ENCODE measurements at places on chromosomes 2 and 18.

- no peak for DNase-seq
Observed at GRCh38 chr2:161965994-161966393, 108.0 kb downstream of the DPP4 start.

GRCh38 chr18:13452388-13452811, 233.8 kb downstream of the LDLRAD4 start:
- DNase-seq: no peak

DNA sequence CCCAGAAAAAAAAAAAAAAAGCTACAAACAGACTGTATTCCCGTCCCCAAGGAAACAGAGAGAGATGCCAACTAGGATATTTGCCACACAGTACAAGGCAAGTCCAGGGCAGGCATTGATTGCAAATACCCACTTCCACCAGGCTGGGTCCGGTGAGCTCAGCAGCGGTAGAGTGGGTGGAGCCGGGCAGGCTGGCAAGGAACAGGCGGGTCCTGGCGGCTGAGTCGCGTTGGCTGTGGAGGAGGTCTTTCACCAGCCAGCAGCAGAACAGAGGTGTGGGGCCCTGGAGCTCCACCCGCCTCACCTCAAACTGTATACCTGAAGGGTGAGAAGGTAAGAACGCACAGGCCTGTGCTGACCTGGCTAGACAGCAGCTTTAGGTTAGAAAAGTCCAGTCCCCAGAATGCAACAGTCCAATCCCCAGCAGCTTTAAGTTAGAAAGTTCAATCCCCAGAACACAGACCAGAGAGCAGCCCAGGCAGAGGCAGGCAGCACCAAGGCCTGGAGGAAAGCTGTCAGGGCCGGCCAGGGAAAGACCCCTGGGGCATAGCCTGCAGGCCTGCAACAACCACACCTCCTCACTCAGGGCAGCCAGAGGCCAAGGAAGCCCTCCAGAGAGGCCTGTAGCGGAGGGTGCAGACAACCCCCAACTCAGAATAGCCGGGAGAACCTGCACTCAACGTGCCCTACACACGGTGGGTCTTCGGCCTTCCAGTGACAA, 21.9 kb upstream of the MTERF4 start:
- no peak for DNase-seq

DNA sequence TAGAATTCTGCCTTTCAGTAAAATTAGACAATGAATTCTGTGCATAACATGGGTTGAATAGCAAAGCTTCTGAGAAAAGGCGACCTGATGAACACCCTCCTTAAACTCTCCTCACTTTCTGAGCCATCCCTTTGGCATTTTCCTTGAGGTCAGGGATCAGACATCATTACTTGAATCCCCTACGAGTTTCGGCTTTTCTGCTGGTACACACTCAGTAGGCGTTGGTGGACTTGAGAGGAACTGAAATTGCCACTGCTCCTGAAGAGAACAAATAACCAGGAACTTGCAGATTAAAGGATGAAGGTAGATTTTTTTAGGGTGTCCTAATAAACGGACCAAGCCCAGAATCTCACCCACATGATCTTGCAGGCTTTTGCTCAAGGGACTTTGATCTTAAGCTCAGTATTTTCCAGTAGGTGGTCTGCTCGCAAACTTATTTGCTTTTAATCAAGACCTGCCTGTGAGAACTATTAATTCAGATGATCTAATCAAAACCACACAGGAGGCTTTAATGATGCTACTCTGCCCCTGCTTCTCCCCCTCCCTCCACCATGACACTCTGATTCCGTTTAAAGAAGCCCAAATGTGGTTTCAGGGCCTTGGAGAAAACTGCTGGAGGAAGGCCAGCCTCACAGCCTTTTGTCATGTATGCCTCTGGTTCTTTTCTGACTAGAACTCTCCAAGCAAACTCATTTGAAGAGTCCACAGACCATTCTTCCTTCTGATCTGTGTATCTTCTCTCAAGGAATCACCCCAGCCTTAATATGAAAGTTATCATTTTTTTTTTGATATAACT, 124.9 kb downstream of the PRKCE start:
- no peak for DNase-seq

DNA sequence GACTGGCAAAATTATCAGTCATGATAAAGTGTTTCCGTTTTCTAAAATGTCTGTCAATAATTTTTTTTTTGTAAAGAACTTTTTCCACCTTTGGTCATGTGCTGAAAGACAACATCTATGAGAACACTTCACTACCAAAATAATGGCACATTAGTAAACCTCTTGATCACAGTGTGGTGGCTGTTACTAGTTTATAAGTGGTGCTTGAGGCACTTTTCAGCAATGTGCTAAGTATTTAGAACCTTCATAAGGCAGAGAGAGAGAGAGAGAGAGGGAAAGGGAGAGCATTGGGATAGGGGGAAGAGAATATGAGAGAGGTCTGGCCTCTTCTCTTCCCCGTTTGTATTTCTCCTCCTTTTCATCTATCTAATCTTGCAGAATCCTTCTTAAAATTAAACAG, 1.1 kb upstream of the NYAP2 start:
- DNase-seq: no peak

- no peak for DNase-seq
Observed at GRCh38 chr2:112085375-112085730, 30.3 kb downstream of the TMEM87B start.

GRCh38 chr2:231110551-231110950, 14.3 kb downstream of the HTR2B start:
- no peak for DNase-seq

GRCh38 chr2:225584796-225585195, 185.3 kb downstream of the NYAP2 start:
- no peak for DNase-seq

DNA sequence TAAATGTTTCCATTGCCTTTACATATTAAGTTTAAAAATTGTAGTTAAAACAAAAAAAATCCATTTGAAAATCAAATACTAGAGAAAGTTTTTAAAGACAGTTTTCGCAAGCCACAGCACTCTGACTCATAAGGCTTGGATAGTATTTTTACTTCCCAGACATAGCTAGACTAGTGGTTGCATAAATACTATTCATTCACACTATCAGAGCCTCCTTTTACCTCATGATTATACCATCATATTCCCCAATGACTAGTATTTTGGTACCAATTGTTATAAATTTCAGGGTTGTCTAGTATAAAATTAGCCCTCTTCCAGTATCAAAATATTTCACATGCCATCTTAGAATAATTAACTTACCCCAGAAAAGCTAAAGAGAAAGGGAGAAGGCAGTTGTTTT, 393.5 kb downstream of the ERBB4 start:
- DNase-seq: no peak

DNA sequence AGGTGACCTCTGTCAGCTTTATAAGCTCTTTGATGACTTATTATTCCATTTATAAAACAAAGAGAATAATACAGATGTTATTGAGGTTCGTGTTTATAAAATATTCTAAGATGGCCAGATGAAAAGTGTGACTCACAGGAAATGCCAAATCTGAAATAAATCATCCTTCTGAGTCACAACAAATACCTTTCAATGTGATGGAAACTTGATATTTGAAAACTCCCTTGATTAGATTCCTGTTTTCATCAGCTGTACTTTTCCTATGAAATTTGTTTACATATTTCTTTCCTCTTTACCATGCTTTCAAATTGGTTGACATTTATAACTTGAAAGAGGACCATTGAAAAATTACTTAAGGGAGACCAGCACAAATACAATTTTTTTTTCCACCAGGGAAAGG, 30.6 kb upstream of the PPP1R1C start:
- DNase-seq: no peak

DNA sequence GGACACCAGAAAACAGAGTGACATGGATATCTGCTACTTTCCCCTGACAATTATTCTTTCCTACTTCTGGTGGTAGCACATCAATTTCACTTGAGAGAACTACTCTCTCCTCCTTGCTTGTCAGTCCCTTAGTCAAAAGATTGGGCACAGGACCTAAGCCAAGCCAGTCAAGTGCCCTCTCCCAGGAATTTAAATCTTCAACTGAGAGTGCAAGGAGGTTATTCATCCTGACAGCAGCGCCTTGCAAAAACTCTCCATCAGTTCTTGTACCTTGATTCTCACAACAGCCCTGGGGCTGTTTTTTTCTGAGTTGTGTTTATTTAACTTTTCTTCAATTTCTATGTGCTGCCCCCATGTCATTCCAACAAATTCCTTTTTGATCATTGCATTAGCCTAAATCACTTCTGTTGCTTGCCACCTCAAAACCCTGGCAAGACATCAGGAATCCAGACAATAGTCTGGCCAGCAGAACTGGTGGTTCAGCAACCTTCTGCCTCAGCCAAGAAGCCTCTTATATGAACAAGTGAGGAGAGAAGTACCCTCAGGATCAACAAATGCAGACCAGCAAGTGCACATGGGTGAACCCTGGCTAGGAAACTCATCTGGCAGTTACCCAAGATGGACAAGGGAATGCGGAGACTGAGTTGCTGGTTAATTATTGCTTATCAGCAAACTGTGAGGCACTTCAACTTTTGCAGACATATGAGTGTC, 19.4 kb downstream of the COL4A3 start:
- no peak for DNase-seq

DNA sequence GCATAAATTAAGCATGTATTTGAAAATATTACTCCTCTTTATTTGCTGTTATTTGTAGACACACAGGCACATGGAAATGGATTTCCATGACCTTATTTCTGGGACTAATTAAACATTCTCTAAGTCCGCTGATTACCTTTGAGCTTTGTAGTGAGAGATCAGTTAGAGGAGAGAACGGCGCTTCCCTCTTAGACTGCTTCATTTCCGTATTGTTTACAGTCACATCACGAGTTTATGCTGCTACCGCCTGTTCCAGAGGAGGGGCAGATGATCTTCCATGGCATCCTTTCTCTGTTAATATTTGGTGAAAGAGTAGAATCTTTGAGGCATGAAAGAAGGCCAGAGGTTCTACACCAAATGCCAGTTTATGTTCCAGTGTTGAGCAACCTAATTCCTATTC, 404.4 kb downstream of the TRIB2 start:
- DNase-seq: no peak

DNA sequence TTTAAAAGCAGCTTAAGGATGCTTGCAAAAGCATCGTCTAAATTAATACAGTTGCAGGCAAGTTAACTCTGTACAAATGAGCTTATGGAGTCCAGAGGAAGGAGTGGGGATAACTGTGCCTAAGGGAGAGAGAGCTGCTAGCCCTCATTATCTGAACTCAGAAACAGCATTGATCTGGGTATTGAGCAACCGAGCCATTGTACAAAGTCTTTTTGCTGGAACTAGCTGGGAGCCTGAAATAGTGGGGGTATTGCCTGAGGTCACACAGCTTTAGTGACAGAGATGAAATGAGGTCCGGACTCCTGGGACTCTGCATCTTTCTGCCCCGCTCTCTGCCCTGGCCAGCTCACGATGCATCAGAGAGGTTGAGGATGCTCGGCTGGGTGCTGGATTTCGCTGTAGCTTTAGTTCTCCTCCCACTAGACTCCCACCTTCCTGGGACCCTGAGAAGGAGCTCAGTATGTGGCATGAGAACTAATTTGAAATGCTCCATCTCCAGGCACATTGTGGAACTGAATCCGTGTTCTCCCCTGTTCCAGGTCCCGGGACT, 67.5 kb upstream of the ATG16L1 start:
- no peak for DNase-seq

DNA sequence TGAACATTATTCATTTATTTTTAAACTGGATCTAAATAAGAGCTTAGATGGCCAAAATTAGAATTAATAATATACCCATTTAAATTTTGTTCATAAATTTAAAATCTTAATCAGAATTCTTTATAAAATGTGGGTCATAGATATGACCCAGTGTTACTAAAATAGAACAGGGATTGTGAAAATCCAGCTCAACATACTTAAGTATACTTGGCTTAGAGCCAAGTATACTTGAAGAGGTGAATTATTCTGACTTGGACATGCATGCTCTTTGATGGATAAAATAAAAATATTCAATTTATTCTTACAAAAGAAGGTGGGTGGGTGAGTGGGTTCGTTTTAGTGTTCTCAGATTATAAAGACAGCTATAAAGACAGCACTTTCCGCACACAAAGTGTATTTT, 70.7 kb downstream of the SPOPL start:
- DNase-seq: no peak

GRCh38 chr2:143345887-143346787, 216.9 kb downstream of the ARHGAP15 start:
- no peak for DNase-seq

- no peak for DNase-seq
Observed at GRCh38 chr18:78245451-78245850, 734.2 kb upstream of the SALL3 start.

DNA sequence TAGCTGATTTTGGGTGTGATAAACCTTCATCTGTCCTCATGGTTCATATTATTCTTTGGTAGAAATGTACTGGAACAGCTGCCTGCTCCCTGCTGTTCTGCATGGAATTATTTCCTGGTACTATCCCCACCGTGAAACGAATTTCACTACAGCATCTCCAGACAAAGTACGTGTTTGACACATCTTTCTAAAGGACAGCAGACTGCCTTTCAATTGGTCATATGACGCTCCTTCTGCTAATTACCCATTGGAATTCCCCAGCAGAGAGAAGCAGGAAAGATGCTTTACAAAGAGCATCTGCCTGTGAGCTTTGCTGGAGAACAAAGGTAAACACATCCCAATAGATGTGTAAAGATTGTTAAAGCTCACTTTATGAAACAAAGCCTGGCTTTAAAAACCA, 4.4 kb upstream of the RFX8 start:
- no peak for DNase-seq

GRCh38 chr2:176325732-176326131, 56.5 kb downstream of the MTX2 start:
- DNase-seq: no peak

GRCh38 chr2:223585666-223586065, 16.5 kb downstream of the SCG2 start:
- DNase-seq: no peak

DNA sequence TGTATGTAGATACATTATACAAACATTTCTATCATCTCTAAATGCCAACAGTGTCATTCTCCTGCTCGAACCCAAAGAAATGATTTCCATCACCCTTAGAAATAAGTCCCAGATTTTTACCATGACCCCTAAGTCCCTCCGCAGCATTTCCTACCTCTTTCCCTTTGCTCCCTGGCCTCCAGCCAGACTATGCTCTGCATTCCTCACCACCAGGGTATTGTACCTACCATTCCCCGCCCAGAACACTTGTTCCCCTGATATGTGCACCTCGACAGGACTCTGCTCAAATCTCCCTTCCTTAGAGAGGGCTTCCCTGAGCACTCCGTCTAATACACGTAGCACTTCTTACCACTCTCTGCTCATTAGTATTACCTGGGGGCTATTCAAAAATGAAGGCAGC, 630.2 kb downstream of the ARHGAP15 start:
- DNase-seq: no peak

- no peak for DNase-seq
Observed at GRCh38 chr2:239236043-239236807, 164.6 kb downstream of the HDAC4 start.

GRCh38 chr2:46015671-46016070, 281.5 kb upstream of the EPAS1 start:
- no peak for DNase-seq

- DNase-seq: peak; percentile 22
Observed at GRCh38 chr2:8676191-8676920, 5.5 kb upstream of the ID2 start.

Data from GM06990 (cell line).